ENCODE measurements at places on chromosomes 5 and 9.
A peak's percentile ranks its signal among the peaks of the same experiment; 100 is the strongest.

DNA sequence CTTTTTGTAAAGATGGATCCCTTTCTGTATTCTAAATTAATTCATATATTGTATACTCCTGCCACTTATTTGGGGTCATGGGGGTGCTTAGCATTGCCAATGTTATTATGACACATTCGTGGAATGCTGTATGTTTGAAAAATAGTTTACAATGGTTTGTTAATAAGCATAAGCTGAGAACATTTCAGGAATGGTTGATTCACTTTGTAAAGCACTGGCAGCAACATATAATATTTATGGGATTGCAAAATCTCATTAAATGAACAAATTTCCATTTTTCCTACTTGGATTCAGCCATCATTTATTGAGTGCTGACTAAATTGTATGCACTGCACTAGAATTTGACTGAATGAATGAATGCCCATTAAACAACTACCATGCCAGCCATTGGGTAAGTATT is 215.2 kb upstream of the KLF4 start:
- DNase-seq: no peak

GRCh38 chr5:136108180-136108611 is 24.4 kb upstream of the SMAD5 start:
- no peak for DNase-seq

DNA sequence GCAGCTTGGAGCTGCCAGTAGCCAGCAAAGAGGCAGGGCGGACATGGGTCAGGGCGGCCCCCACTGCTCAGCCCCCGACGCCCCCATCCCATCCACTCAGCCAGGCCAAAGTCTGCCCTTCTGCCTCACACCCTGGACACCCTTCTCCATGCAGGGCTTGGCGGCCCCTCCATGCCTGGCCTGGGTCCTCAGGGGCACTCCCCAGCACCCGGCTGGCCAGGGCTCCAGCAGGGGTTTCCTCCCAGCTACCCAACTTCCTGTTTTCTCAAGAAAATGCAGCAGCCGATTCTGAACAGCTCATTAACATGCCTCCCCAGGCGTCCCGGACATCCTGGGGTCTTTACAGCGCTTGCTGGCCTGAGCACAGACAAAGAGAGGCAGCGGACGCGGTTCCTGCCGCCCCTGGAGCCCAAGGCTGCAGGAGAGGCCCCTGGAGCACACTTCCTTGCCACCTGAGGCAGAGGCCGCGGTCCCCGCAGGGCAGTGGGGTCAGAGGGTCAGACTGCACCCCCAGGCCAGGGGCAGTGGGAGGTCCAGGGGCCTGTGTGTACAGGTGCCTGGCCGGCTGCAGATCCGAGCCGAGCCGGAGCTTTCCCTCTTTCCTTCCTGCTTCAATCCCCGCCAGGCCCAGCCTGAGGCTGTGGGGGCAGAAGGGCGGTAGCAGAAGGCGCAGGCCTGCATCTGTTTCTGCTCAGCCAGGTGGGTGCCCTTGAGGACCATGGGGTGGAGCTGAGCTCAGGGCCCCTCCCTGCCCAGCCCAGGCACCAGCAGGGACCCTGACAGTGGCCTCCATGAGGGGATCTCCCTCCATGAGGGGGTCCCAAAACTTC is 18.7 kb upstream of the NRARP start:
- DNase-seq: no peak

- no peak for DNase-seq
Observed at GRCh38 chr5:36939969-36940858, 63.6 kb downstream of the NIPBL start.

- DNase-seq: no peak
Observed at GRCh38 chr5:170426786-170427185, 37.6 kb upstream of the KCNMB1 start.

GRCh38 chr5:76850543-76851145 is 830 bp downstream of the S100Z start:
- DNase-seq: no peak

DNA sequence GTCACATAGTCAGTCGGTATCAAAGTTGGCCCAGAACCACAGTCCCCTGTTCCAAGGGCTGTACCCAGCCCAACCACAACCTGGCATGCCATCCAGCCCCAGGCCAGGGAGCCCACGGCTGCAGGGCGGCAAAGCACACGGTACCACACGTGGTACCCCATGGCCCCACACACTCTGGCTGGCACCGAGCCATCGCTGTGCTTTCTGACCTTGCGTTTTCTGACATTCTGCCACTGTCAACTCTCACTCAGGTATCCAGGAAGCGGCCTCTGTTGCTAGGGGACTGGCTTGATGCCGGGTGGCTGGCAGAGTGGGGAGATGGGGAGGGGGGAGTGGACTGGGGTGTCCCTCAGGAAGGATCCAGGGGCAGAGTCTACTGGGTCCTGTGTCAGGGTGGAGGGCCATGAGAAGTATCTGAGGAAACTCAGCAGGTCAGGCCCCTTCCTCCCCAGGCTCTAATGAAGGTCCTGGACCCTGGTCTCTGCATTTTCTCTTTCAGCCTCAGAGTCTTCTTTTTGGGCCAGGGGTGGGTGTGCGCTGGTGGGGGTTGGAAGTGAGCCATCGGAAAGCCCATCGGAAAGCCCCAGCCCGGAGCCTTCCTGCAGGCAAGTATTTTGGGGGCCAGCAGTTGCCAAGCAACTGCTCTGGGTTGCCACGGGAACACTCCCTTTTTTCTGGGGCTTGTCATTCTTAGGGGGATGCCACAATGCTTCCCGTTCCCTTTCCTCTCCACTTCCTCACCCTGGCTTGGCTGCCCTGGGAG is 21.0 kb upstream of the RALGDS start:
- DNase-seq: peak; percentile 39

DNA sequence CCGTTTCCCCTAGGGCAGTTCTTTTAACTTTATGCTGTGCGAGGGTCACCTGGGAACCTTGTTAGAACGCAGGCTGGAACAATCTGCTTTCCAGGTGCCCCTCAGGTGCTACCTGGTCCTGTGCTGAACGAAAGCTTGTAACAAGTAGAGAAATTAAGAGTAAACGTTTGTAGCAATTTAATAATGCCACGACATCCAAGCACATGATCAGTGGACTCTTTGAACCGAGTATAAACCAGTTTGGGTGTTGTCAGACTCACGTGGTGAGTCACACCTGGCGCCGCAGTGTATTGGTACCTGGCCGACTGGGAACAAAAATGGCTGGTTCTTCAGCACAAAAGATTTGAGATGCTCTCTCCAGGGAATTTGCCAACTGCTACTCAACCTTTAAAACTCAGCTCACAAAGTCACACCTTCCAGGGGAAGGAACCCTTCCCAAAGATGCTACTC is 926 bp upstream of the MYO10 start:
- no peak for DNase-seq

DNA sequence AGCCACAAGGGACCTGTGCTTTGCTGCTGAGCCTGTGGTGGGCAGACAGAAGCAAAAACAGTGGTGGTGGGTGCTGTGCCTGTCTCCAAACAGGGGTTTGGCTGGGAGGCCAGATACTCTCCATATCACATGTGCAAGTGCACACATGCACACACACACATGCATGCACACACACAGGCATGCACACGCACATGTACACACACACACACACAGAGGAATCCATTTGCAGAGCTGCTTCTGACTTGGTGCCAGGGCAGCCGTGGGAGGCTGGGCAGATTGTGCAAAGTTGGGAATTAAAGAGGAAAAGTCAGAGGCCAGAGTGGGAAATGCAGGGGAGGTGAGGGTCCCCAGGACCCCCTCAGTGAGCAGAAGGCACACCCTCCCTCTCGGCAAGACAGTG is 71.3 kb downstream of the NTNG2 start:
- no peak for DNase-seq

GRCh38 chr9:1298046-1298445 is 247.9 kb downstream of the DMRT2 start:
- DNase-seq: no peak
